ENCODE measurements at places on chromosomes 4 and X. TPM values are rescaled to one million over a fixed set of nuclear protein-coding genes. Genes with fewer than 3 reads are reported as not detected.

Gene HTR2C
- not detected for total RNA-seq

Gene RNF150
- 73.3 TPM for total RNA-seq

Gene RHOXF1
- not detected for total RNA-seq

Gene MAGEA10
- total RNA-seq, result not detected

Gene CHIC1
- 12.3 TPM for total RNA-seq

DNA sequence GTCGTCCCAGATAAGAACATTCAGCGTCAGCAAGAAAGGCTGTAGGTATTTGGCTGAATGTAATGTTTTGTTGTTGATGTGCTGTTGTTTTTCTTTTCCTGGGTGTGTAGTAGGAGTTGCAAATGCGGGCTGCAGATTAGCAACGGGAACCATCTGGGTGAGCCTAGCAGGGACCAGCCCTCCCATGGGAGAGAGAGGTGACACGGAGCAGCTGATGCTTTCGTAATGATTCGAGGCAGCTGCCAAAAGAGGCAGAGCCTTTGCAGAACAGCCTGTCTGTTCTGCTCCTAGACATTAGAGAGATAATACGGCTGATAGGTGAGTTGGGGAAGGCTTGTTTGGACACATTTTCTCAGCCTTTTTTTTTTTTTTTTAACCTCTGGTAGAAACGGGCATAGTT lies 25.3 kb downstream of the ARSF start:
- no peaks in the 10 kb centered on the region for H3K27me3 ChIP-seq
- no peak overlapping the region for H3K4me3 ChIP-seq
- no peaks in the 10 kb centered on the region for H3K36me3 ChIP-seq
- no peak overlapping the region for H3K27ac ChIP-seq

- H3K36me3 ChIP-seq, result no peaks in the 10 kb centered on the region
- peaks cover 3% of the 10 kb centered on the region for H3K4me1 ChIP-seq
- no peaks in the 10 kb centered on the region for H3K27me3 ChIP-seq
- H3K27ac ChIP-seq, result peak overlapping the region; percentile 86
- peak overlapping the region; percentile 91 for H3K4me3 ChIP-seq
These were observed 557 bp downstream of the PIGG start for GRCh38 chr4:499567-499966.

DNA sequence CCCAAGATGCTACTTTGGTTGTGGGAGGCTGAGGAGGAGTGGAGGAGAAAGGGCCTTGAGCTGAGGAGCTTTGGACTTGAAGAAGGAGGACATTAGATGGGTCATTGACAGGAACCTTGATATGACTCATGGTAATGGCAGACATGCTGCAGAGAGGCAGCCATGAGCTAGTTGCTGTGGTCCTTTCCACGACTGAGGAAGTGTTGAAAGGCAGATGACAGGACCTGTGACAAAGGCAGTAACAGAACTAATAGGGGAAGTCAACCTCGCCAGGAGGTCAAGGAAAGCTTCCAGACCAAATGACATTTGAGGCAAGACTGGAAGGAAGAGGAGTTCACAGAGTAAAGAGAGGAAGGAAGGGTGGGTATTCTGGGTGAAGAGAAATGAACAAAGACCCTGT lies 7.6 kb upstream of the XPNPEP2 start:
- no peaks in the 10 kb centered on the region for H3K36me3 ChIP-seq
- DNase-seq, result no peak
- no peaks in the 10 kb centered on the region for H3K27me3 ChIP-seq

- DNase-seq, result no peak
- H3K36me3 ChIP-seq, result no peaks in the 10 kb centered on the region
- no peaks in the 10 kb centered on the region for H3K4me1 ChIP-seq
- H3K27ac ChIP-seq, result no peak overlapping the region
- H3K4me3 ChIP-seq, result no peak overlapping the region
- H3K27me3 ChIP-seq, result no peaks in the 10 kb centered on the region
These were observed 47.3 kb upstream of the DOCK11 start for GRCh38 chrX:118448273-118448783.

DNA sequence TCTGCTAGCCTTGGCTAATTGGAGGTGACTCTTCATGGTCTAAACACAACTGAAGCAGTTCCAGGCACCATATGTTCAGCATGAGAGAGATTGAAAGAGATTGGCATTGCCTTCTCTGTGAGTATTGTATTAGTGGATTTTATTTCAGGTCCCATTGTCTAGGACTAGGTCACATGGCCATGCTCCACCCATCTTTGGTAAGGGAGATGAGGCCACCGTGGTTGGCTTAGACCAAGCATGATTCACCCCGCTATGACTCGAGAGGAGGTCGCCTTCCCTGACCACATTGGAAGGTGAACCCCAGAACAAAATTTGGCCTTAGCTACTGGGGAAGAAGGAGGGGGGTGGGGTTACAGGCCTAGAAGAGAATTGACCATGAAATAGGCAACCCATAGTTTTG lies 109.9 kb upstream of the BCOR start:
- no peak overlapping the region for H3K4me3 ChIP-seq
- H3K4me1 ChIP-seq, result no peaks in the 10 kb centered on the region
- no peaks in the 10 kb centered on the region for H3K36me3 ChIP-seq
- DNase-seq, result no peak
- H3K27ac ChIP-seq, result no peak overlapping the region
- H3K27me3 ChIP-seq, result no peaks in the 10 kb centered on the region

GRCh38 chrX:152830312-152831305 lies at the start of the genes CETN2 and NSDHL:
Gene CETN2 (minus strand): TSS chrX:152830757. CDS start chrX:152830710, 47 bp downstream.
Gene NSDHL (plus strand): TSS chrX:152831063. CDS start chrX:152846325, 15,262 bp downstream.
- peak within 1 kb of the TSS; percentile 80 for H3K27ac ChIP-seq
- peak within 1 kb of the TSS; percentile 74 for H3K4me3 ChIP-seq
- H3K4me1 ChIP-seq, result peaks cover 14% of the 10 kb centered on the region
- H3K27me3 ChIP-seq, result no peaks in the 10 kb centered on the region
- H3K36me3 ChIP-seq, result peaks cover 19% of the 10 kb centered on the region

DNA sequence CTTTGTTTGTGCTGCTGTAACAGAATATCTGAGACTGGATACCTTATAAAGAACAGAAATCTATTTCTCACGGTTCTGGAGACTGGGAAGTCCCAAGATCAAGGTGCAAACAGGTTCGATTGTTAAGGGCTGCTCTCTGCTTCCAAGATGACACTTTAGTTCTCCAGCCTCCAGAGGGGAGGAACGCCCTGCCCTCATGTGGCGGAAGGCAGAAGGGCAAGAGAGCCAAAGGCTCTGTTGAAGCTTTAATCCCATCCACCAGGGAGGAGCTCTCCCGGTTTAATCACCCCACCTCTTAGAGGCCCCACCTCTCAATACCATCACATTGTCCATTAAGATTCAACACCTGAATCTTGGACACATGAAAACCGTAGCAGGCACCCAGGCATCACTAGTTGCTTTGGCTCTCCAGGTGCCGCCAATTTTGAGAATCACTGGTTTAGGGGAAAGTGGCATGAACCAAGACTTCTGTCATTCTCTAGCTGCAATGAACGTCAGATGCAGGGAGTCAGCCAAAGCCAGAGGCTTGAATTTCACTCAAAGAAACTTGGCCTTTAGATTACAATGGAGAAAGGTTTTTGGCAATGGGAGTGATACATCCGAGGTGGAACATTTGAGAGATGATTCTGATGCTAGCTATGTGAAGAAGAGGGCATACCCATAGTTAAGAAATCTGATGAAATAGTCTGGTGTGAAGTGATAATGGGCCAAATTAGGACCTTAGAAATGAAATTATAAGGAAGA lies 15.7 kb downstream of the FHL1 start:
- H3K4me3 ChIP-seq, result no peak overlapping the region
- no peaks in the 10 kb centered on the region for H3K27me3 ChIP-seq
- H3K27ac ChIP-seq, result peak overlapping the region; percentile 53
- no peaks in the 10 kb centered on the region for H3K36me3 ChIP-seq

GRCh38 chr4:7323461-7323871 lies 111.3 kb downstream of the PSAPL1 start:
- DNase-seq, result peak; percentile 36
- no peaks in the 10 kb centered on the region for H3K4me1 ChIP-seq
- H3K4me3 ChIP-seq, result no peak overlapping the region

DNA sequence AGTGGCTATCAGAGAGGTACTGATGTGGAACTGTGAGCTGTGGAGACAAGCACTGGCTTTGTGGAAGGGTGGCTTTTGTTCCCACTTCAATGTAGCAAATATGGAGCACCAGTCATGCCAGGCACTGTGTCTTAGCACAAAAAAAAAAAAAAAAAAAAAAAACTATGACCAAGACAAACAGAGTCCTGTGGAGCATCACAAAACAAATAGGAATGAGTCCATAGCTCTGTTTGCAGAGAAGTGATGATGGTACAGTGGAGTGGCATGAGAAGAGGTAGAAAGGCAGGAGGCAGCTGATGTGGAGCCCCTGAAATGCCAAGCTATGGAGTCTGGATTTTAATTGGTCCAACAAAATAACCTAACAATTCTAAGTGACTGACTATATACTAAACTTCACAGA lies 116.9 kb downstream of the RAB28 start:
- H3K4me3 ChIP-seq, result no peak overlapping the region
- H3K4me1 ChIP-seq, result no peaks in the 10 kb centered on the region
- DNase-seq, result no peak
- no peak overlapping the region for H3K27ac ChIP-seq
- H3K27me3 ChIP-seq, result no peaks in the 10 kb centered on the region

GRCh38 chrX:17361620-17362019 lies 13.4 kb upstream of the NHS start:
- DNase-seq, result no peak
- no peaks in the 10 kb centered on the region for H3K4me1 ChIP-seq
- no peak overlapping the region for H3K27ac ChIP-seq
- no peaks in the 10 kb centered on the region for H3K27me3 ChIP-seq
- H3K4me3 ChIP-seq, result no peak overlapping the region

GRCh38 chr4:47065051-47065481 lies 33.7 kb downstream of the GABRB1 start:
- H3K27ac ChIP-seq, result no peak overlapping the region
- no peaks in the 10 kb centered on the region for H3K36me3 ChIP-seq
- no peaks in the 10 kb centered on the region for H3K27me3 ChIP-seq
- H3K4me3 ChIP-seq, result no peak overlapping the region
- DNase-seq, result no peak
- H3K4me1 ChIP-seq, result no peaks in the 10 kb centered on the region

DNA sequence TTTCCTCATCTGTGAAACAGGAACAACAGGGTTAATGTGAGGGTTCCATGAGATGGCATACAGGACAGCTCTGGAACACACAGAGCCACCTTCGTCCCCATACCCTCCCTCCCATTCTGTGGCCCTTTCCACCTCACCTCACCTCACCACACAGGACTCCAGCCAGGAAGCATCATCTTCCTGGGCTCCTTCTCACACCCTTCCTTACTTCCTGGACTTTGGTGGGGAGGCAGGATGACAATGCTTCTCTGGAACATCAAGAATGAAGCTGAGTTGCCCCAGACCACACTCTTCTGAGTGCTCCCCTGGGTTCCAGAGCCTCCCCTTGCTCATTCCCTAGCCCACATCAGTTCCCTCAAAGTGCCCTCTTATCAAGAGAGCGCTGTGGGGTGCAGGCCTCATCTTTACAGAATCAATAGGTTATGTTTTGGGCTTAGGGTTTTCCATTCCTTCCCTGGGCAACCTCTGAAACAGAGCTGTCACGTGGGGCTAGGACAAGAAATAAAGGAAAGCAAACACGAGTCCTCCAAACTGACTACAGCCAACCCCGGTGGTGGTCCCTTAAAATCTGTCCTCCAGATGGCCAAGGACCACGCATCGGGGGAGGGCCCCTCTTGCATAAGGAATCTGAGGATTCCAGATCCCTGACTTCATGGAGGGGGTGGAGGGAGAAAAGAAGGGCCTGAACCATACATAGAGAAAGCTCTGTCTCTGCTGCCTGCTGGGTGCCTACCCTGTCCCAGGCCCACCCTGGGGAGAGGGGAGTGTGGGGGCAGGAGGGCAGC lies 74.4 kb upstream of the ATP6AP2 start:
- H3K4me3 ChIP-seq, result no peak overlapping the region
- H3K4me1 ChIP-seq, result no peaks in the 10 kb centered on the region
- no peaks in the 10 kb centered on the region for H3K27me3 ChIP-seq
- H3K36me3 ChIP-seq, result no peaks in the 10 kb centered on the region
- H3K27ac ChIP-seq, result no peak overlapping the region
- DNase-seq, result no peak

- no peak for DNase-seq
- H3K36me3 ChIP-seq, result no peaks in the 10 kb centered on the region
- no peaks in the 10 kb centered on the region for H3K4me1 ChIP-seq
- no peak overlapping the region for H3K4me3 ChIP-seq
These were observed 94.8 kb downstream of the ADGRL3 start for GRCh38 chr4:61294936-61295335.

All from heart left ventricle (tissue), 16 donors.